NCI-H2029 (cell line): ENCODE measurements at places on chromosomes 7 and 10.

DNA sequence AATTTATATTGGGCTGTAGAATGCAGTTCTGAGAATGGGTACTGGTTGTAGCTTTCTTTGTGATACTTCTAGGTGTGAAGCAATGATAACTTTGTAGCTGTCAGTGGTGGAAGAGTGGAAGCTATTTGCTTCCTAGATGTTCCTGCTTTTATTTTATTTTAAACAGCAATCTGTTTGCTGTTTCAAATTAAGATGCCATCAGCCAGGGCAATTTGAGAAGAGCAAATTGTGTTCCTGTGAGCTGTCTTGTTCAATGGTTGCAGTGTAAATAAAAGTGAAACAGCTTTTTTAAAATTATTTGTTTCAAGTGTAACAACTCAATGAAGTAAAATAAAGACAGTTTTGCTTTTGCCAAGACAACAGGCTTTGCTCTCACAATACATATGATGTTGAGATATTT is 150.8 kb upstream of the TMEM229A start:
- DNase-seq = no peak

DNA sequence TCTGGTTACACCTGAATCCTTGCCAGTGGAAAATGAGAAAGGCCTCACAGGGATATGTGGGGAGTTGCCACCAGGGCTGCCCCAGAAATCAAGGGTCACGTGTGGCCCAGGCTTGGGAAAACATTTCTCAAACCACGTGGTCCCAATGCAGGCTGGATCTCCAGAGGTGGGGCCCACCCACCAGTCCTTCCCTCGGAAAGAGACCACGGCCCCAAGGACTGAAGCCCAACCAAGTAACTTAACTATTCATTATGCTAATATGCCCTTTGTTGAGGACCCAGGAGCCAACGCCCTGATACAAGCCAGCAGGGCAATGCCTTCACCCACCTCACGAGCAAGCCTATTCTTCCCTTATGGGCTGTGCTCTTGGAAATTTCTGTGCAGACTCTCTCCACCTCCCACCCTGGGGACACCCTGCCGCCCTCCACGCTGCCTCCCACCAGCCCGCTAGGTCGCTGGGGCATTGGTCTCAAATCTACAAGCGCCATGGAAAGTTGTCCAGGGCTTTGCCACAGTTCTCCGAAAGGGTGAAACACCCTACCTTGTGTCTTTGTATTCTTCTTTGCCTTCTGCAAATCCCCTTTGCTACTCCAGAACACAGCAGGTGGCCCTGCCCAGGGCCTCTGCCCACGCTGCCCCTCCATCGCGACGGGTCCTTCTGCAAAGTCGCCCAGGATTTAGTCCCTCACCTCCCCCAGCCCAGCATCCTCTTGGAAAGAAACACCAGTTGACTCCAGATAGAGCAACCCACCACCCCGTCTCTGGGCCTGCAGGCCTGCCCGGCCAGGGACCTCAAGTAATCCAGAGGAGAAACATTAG is 8.8 kb downstream of the TNS3 start:
- no peak for DNase-seq

DNA sequence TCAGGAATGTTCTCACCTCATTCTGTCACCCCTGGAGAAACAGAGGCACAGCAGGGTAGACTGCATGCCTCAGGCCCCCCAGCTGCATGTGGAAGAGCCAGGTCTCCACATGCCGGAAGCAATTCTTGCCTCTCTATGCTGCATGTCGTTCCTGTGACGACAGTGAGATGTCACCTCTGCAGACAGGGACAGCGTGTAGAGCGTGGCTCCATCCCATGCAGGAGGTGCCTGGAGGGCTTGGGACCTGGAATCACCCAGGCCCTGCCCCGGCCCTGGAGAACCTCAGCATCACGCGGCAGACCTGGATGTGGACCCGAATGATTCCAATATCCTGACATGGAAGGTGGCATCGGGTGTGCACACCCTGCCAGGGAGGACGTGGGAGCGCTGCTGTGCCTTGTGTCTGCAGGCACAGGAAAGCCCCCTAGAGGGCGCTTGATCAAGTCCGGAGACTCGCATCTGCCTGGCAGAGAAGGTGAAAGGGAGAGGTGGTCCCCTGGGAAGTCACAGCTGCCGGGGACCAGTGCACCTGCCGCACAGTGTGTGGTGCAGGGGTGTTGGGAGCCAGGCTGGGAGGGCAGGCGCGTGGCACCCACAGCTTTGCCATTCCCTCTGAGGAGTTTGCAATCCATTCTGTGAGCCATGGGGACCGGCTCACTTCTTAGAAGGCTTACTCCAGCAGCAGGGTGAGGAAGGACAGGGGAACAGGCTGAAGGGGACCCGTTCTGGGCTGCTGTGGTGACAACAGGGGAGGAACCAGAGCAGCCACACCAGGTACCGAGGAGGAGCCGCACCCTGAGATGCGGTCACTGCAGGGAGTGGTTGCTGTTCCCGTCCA is 45.3 kb upstream of the EN2 start:
- DNase-seq = peak; percentile 19

GRCh38 chr7:137850571-137850970 is 3.8 kb upstream of the DGKI start:
- DNase-seq = no peak

DNA sequence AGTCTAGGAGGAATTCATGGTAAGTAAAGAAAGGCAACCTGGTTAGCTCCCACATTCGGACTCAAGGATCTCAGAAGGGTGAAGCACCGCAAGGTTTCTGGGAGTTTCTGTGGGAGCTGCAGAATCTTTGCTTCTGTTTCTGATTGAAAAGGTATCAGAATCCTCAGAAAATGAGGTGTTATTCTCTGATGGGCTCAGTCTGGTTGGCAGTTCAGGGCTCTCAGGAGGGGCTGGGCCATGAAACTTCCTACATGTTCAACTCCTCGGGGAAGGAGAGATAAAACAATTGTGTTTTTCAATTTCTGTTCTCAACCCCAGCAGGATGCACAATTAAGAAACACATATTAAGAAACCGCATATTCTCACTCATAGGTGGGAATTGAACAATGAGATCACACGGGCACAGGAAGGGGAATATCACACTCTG is 9.1 kb downstream of the OR2A7 start:
- no peak for DNase-seq

DNA sequence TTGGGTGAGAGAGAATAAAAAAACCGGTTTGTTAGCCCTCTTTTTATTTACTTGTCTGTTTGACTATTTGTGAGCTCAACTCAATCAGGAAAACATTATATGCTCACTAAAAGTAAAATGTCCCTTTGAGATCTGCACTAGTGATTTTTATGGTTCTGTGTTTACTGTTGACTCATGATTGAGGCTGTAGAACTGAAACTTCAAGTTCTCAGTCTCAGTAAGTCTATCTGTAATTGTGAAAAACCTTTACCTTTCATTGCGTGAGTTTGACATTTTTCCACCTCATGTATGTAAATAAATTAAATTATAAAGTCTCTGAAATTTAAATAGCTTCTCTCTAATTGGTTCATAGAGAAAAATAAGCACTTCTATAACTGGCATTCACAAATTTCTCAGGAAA is 17.0 kb upstream of the CASD1 start:
- no peak for DNase-seq

GRCh38 chr10:121708728-121709674 is 110.8 kb upstream of the FGFR2 start:
- no peak for DNase-seq

DNA sequence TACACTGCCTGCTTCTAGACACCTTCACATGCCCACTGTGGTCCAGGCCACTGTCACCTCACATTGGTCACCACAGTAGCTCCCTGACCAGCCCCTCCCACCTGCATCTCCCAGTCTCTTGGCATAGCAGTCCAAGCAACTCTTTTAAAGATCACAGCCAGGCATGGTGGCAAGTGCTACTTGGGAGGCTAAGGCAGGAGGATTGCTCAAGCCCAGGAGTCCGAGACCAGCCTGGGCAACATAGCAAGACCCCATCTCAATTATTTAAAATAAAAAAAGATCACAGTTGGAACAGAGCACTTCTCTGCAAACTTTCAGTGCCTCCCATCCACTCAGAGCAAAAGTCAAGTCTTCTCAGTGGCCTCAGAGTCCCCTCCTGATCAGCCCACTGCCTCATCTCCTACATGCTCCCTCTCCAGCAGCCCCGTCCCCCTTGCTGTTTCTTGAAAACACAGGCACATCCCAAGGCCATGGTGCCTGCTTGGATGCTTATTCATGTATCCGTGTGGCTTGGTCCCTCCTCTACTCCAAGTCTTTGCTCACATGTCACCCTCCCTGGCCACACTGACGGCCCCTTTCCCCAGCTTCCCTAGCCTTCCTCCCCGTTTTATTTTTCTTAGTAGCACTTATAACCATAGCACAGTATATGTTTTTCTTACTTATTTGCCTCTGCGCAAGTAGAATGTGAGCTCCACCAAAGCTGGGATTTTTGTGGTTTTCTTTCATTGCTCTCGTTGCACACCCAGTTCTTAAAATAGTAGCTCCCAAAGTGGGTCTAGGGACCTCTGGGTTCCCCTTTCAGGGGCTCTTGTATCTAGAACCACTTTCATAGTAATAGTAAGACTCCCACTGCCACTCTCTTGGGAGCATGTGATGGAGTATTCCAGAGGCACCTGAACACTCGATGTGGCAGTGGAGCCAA is 19.5 kb downstream of the TSPAN15 start:
- DNase-seq = no peak

- DNase-seq = no peak
Measured at GRCh38 chr7:760006-760405, 32.9 kb upstream of the PRKAR1B start.

DNA sequence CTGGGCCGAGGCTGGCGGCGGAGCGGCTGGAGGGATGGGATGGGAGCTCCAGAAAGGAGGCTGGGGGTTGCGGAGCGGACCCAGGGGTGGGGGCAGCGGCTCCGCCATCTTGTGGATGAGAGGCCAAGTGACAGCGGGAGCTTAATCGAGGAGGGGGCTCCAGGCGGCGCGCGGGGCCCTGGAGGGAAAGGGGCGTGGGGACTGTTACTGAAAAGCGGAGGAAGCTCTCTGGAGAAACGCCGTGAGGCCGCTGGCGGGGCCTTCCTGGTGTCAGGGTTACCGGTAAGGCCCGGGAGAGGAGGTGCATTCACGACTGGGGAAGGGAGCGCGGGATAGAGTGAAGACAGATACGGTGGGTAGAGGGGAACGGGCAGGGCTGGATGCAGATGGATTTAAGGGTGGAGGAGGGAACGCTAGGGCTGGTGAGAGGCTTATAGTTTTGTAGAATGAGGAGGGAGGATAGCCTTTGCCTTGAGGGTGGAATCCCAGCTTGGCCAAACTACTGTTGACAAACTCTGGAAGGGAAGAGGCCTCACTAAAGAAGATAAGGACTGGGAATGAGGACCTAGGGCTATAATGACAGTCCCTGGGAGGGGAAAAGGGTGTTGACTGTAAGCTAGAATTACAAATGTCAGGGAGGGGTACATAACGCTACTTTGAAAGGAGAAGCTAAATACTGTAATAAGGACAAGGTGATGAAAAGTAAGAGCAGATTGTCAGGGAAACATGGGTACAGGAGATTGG is 535 bp downstream of the BTRC start:
- DNase-seq = no peak

- DNase-seq = peak; percentile 99
Measured at GRCh38 chr7:157576415-157576814, 239.6 kb downstream of the DNAJB6 start.

DNA sequence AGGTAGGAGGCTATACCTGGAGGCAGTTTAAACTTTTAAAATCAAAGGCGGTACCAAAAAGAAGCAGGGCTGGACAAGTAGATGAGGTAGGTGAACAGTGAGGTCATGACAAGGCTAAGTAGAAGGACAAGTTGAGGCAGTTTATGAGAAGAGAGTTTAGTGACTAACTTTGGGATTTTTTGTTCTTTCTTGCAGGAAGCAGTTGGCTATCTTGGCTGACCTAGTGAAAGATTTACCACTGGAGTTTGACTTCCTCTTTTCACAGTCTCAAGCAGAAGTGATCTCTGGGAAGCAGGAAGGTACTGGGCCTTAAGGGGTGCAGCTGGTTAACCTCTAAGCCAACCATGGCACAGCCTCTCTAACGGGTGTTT is 26.3 kb downstream of the ENTPD7 start:
- DNase-seq = no peak

GRCh38 chr10:130812381-130813148 is 499.0 kb downstream of the TCERG1L start:
- no peak for DNase-seq

- DNase-seq = peak; percentile 48
Measured at GRCh38 chr7:159030490-159031134, 114.1 kb downstream of the VIPR2 start.

DNA sequence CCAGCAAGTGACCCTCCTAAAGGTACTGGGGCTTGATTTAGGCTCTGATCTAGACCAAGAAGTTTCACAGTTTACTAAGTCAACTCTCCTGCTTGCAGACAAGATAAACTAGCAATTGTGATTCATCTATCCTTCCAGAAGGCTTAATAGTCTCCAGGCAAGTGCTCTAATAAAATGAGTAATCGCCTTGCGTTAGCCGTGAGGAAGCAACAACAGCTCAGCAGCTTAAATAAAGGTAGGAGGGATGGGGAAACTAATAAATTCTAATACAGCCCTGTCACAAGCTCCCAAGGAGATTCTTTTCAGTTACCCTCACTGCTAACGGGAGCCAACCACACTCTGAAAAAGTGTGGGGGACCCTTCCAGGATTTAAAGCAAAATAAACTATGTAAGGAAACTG is 48.4 kb downstream of the FRMD4A start:
- DNase-seq = no peak

- no peak for DNase-seq
Measured at GRCh38 chr10:62640411-62640810, 164.1 kb upstream of the ADO start.

DNA sequence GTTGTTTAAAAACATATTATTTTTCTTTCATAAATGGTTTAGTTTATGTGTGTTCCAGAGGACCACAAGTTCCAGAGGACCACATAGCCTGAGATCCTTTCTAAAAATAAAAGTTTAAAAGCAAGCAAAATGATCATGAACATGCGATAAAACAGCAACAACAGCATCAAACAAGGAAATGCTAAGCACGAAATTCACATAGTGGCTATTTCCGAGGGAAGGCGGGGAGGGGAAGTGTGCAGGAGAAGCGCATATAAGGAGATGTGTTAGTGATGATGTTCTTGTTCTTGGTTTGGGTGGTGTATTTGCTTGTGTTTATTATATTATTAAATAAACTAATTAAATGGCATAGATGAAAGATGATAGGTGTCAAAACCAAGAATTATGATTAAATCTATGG is 1.2 kb downstream of the TBATA start:
- DNase-seq = no peak

GRCh38 chr7:81482600-81483186 is 287.2 kb downstream of the HGF start:
- DNase-seq = no peak

DNA sequence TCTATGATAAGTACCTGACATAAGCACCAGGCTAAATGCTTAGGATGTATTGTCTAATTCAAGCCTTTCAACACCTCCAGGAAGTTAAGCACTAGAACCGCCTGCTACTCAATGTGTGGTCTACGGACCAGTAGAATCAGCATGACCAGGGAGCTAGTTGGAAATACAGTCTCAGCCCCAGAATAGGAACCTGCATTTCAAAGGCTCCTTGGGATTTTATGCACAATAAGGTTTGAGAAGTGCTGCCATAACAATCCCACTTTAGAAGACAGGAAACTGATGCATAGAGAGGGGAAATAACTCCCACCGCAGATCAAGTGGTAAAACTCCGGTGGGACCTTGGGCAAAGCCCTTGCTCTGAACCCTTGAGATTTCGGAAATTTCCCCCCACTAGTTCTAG is 8.8 kb upstream of the DUSP5 start:
- DNase-seq = no peak

- DNase-seq = no peak
Measured at GRCh38 chr10:108496106-108496505, 1331.6 kb upstream of the SORCS1 start.

GRCh38 chr10:127092916-127093315 is 103.5 kb downstream of the INSYN2A start:
- DNase-seq = no peak

- no peak for DNase-seq
Measured at GRCh38 chr7:26673271-26673670, 191.1 kb downstream of the SKAP2 start.
